Activated B cell treated with CpG ODN at 0.5 μM for 24 hours (primary cell): ENCODE measurements at places on chromosomes 4 and X.

- DNase-seq, result no peak
Observed at GRCh38 chr4:40550948-40551462, 78.7 kb downstream of the RBM47 start.

DNA sequence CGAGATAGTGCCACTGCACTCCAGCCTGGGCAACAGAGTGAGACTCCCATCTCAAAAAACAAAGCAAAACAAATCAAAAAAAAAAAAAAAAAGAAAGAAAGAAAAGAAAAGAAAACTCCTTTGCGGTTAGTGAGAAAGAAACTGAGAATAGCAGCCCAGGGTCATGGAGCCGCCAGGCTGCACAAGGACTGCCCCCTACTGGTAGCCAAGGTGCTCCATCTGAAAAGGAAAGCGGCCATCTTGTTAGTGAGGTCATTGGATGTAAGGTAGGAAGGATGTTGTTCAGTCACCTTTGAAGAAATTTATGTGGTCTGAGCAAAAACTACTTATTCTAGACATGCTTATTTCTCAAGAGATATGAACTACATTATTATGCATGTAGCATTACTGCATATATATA lies 660.6 kb upstream of the TENM3 start:
- DNase-seq, result no peak

DNA sequence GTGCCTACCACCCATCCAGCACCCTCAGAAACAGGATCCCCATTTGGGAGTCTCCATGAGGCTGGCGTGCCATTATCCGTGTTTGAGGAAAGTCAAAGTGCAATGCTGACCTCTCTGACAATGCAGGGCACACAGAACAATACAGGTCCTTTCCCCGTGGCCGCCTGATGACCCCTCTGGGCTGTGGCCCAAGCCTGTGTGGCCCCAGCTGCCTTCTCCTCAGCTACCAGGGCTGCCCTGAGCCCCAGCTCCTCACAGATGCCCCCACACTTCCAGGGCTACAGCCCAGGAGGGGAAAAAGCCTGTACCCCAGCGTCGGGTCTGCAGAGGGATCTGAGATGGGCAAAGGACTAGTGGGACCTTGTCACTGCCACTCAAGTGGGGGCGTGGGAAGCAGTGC lies 15.5 kb downstream of the ZFYVE28 start:
- no peak for DNase-seq

DNA sequence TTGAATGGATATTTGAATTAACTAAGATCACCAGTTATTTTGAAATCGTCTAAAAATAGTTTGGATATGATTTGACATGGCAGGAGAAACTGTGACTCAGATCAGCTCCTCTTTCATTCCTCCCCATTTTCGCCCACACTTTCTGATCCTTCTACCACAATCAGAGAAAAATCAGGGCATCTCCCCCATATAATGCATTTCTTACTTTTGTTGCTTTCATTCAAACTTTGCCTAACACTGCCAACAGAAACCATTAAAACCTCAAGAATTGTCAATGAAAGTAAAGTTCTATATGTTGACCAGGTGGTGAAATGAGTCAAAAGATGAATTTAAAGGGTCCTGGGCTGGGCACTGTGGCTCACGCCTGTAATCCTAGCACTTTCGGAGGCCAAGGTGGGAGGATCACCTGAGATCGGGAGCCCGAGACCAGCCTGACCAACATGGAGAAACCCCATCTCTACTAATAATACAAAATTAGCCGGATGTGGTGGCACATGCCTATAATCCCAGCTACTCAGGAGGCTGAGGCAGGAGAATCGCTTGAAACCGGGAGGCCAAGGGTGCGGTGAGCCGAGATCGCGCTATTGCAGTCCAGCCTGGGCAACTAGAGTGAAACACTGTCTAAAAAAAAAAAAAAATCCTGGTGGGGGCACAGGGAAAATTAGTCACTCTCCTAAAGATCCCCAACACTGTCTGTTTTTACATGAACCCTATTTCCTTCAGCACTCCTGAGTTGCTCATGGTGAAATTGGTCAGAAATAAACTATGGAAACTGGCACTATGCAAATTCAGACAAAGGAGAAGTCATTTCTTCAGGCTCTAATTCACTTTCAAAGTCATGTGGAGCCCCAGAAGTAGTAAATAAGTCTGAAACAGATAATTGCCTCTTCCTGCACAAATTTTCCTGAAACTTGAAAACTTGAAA lies 122.8 kb upstream of the NOCT start:
- DNase-seq, result no peak

GRCh38 chr4:18252052-18252451 lies 230.5 kb upstream of the LCORL start:
- no peak for DNase-seq

DNA sequence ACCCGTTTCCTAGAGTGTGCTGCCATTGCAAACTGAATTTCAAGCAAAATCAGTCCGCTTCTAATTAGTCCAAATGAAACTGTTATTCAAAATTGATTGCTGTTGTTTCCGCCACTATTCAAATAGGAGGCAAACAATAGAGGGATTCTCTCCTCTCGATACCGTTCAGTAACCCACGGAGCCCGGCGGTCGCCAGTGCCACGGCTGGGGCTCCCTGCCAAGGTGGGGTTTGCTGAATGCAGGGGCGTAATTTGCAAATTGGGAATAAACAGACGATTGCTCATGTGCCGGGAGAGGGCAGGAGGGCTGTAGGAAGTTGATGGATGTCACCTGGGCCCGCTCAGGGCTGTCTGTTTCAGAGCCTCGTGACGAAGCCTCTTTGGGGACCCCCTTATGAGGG lies 8.8 kb downstream of the ADRA2C start:
- DNase-seq, result no peak

- DNase-seq, result no peak
Observed at GRCh38 chr4:158809611-158810486, 41.0 kb downstream of the FNIP2 start.

GRCh38 chrX:73930300-73930699 lies 367.3 kb downstream of the CHIC1 start:
- DNase-seq, result no peak

GRCh38 chrX:74585766-74586165 lies 28.7 kb downstream of the RLIM start:
- DNase-seq, result no peak

DNA sequence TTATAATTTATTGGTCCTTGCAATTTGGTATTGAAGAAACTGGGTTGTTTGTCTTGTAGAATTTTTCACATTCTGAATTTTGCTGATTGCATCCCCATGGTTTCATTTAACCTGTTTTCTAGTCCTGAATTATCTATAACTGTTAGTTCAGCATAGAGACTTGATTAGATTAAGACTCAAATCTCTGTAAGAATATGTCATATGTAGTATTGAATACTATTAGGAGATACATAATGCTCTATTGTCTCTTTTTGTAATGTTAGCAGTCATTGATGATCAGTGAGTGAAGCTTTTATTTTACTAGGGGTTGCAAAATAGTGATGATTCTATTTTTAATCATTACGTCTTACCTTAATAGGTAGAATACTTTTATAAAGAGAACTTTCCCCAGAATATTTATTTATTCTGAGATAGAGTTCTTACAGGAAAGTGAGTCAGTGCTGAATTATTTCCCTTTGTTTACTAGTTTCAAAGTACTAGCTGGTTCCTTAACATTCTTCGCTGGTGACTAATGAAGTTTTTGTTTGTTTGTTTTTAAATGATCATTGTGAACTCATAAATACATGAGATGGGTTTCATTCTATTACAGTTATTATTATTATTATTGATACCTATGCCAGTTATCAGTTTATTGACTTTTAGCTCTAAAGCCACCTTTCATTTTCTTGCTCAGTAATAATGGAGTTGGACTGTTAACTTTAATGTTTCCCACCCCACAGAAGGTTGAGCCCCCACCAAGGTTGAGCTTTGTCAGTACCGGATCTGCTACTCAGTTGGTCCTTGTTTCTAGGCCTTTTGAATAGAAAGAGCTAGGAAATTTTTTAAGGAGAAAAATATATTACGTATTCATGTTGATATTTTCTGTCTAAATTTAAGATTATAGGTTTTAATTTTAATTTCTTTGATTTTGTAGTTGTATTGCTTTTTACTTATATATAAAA lies 102.3 kb downstream of the LARP1B start:
- DNase-seq, result no peak

GRCh38 chr4:88027611-88028608 lies 20.5 kb downstream of the PKD2 start:
- no peak for DNase-seq

GRCh38 chrX:103356130-103356798 lies at the start of gene TCEAL9:
TCEAL9 (plus strand) TSS chrX:103356506; CDS start chrX:103357685, 1,179 bp downstream.
- DNase-seq, result no peak

GRCh38 chrX:55522596-55523276 lies 33.1 kb upstream of the USP51 start:
- no peak for DNase-seq

DNA sequence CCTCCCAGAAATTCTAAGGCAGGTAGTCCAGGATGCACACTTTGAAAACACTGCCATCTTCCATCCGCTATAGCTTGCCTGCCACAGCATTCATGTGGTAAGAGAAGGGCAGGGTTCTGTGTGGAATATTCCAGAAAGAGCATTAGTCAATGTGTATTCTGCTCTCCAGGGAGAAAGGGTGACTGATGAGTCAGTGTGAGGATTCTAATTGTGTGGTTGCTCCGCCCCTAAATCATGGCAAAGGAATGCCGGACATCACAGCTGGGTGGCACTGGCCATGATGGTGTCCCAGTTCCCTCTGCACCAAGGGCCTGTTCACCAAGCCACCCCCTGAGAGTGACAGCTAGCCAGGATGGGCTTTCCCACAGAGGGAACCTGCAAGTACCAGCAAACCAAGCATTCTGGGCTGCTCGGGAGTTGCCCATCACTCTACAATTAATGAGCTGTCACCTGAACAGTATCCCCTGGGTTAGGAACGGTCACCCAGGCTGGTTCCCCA lies 9.5 kb downstream of the IDS start:
- DNase-seq, result no peak

DNA sequence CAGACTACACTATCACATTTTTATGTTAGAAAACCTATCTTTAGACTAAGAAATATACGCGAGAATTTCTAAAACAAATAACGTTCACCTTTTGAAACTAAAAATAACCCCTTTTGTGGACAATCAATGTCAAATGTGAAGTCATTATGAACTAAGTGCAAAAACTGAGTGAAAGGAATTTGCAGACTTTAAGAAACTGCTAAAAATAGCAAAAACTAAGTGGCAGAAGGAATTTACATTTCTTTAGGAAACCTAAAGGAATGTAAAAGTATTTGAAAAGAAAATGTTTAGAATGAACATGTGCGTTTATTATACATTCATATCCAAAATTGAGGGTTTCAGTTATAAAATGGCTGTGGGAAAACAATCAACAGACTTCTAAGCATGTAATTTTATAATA lies 58.3 kb downstream of the VEGFC start:
- DNase-seq, result no peak

DNA sequence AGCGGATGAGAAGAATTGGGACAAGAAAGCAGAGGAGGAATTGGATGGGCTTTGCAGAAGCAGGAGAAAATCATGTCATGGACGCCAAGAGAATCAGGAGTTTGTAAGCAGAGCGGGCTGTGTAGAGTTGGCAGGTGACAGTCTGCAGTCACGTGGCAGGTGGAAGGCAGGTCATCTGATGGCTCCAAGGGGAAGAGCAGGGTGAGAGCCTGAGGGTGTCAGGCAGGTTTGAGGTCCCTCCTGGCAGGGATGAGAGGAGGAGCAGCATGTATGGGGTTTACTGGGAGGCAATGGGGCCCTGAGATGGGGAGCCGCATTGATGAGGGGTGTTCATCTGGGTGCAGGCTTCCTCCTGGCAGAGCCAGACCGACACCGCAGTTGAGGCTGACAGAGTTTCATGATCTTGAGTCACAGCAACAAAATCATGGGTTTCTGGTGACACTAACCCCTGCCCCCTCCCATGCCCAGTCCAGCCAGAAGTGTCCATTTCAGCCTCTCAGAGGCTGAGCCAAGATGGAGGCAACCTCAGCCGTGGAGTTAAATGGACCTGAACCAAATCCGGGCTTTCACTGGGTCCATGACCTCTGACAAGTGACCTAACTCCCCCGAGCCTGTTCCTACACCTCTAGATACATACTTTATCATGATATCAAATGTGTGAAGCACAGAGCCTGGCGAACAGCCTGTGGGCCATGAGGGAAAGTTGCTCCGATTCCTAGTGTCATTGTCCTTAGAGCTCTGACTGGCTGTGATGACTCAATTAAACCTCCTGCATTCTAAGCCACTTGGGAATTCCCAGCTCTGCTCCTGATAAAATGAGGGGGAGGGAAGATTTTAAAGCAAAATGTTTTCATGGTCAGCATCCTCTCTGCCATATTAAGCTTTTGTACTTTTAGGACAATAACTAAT lies 36.1 kb downstream of the EVC start:
- no peak for DNase-seq

- DNase-seq, result no peak
Observed at GRCh38 chr4:7539659-7540058, 104.9 kb upstream of the PSAPL1 start.

DNA sequence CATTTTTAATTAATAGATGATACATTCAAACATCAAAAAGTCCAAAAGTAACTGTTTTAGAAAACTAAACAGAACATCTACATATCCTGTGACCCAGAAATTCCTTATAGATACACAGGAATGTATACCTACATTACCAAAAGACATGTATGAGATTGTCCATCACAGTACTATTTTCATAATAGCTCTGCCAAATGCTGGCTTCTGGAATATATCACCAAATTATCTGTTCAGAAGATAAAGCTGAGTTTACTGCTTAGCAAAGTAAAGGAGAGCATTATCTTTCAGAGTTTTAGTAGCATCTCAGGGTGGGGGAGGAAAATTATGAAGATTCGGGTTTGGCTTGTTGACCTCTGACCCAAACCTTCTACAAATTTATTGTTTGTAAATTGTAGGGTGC lies 368.9 kb upstream of the SLC7A11 start:
- no peak for DNase-seq

- no peak for DNase-seq
Observed at GRCh38 chrX:68870357-68870756, 41.5 kb downstream of the EFNB1 start.

- DNase-seq, result no peak
Observed at GRCh38 chr4:152106781-152107321, 346.0 kb upstream of the GATB start.

DNA sequence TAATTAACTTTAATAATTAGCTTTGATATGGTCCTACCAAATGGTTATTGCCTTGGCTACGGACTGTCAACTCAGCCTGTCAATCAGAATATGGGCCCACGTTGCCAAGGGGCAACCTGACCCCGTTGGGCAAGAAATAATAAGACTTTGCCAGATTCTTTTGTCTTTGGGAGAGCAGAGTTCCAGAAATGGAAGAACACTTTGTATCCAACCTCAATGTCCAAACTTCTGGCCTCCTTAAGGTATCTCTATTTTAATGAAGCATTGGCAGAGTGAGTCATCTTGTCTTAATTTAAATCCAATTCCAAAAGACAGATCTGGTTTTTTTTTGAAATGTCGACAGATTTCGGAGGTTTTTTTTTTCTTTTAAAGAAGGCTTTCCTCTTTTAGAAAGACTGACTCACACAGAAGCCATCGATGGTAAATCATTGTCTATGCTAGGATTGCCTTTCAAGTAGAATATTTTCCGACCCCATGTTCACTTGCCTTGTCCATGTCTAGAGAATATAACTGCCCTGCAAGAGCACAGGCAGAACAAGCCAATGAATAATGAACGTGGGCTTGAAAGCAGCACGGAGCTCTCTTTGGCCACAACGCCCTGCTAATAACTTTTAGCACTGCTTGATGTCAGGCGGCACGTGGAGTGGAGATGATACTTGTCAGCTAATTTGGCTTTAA lies 190.3 kb upstream of the GATB start:
- DNase-seq, result no peak

GRCh38 chr4:128775916-128776315 lies 33.6 kb upstream of the JADE1 start:
- DNase-seq, result no peak

GRCh38 chrX:53091354-53091753 lies 2.6 kb upstream of the KANTR start:
- DNase-seq, result no peak

- DNase-seq, result no peak
Observed at GRCh38 chr4:27198971-27199370, 338.3 kb downstream of the STIM2 start.
